Gastroesophageal sphincter (tissue), 4 donors: ENCODE measurements at places on chromosomes 3 and 15.

GRCh38 chr15:82532383-82532990, 7.8 kb downstream of the RPS17 start:
- no peak for ATAC-seq

DNA sequence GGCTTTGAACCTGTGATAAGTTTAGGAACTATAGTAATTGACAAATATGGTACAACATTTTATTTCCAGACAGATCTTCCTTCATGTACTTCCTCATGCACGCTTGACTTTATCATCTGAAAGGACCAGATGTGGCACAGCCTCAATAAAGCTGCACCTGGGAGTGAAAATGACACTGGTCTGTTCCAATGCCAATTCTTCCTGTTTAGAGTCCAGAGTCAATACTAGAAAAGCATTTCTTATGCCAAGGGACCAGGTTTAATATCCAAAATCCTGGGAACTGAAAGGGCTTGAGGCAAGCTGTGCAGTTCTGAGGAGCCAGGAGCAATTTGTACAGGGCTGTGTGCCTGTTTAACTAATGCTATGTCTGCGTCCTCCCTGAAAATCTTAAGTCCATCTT, 15.3 kb downstream of the DPH6 start:
- no peak for ATAC-seq

DNA sequence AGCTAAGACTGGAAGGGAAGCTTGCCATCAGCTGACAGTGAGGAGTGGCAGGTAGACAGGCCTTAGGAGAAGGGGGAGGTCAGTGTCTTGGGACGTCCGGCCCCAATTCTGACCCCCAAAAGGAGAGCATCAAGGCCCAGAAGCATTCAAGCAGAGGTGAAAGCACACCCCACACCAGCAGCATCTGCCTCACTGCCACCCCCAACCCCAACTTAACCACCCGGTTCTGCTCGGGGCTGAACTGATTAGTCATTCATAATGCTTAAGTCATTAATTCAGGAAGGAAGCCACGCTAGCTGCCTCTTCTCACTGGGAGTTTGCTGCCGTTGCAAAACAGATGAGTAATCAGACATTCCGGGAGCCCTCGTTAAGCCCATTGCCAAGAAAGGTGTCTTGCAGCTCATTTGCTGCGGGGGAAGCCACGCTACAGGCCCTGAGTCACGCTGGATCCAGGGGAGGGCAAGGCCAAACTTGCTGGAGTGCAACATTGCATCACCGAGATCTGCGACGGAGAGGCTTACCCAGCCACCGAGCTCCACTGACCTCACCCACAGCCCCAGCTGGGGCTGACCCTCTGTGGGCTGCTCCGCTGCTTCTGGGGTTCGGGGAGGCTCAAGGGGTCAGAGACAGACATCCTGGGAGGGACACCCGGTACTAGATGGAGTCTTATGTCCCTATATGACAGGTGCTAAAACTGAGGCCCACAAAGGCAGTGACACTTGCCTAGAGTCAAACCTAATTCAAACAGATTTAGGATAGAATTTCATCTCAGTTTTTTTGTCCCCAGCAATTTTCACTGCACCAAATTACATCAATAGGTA, 46.4 kb upstream of the HES1 start:
- ATAC-seq: peak; percentile 96

GRCh38 chr15:62250186-62250585, 85.1 kb upstream of the C2CD4B start:
- ATAC-seq: no peak

GRCh38 chr15:40279437-40280141, 3.3 kb downstream of the ANKRD63 start:
- ATAC-seq: peak; percentile 56

DNA sequence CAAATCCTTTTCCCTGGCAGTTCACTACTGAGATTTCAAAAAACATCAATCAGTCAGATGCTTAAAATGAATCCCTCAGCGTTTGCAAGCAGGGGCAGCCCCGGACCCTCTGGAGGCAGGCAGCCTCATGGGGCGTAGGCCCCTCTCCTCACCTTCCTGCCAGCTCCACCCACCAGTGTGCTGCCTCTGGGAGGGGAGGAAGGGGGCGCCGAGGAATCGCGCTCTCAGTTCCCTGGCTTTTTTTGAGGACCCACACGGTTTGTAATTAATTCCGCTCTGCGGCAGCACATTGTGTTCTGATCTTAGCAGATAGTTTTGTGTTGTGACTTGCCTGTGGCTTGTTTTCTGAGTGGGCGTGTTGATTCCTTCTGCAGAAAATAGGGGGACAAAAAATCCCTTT, 159.9 kb downstream of the KLF13 start:
- ATAC-seq: no peak

GRCh38 chr3:81760215-81760614, 1.2 kb downstream of the GBE1 start:
- ATAC-seq: no peak

DNA sequence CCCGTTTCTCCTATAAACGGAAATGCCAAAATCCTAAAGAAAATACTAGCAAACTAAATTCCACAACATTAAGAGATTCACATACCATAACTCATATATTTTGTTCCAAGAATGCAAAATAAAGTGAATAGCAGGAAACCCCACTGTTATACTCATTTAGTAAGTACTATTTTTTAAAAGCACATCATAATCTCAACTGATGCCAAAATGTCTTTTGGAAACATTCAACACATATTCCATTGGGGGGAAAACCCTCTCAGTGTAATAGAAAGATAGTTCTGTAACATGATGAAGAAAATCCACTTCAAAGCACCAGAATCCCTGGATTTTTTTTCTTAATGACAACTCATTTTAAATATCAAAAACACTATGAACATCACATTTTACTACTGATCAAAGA, 93.0 kb upstream of the EIF1B start:
- ATAC-seq: no peak

DNA sequence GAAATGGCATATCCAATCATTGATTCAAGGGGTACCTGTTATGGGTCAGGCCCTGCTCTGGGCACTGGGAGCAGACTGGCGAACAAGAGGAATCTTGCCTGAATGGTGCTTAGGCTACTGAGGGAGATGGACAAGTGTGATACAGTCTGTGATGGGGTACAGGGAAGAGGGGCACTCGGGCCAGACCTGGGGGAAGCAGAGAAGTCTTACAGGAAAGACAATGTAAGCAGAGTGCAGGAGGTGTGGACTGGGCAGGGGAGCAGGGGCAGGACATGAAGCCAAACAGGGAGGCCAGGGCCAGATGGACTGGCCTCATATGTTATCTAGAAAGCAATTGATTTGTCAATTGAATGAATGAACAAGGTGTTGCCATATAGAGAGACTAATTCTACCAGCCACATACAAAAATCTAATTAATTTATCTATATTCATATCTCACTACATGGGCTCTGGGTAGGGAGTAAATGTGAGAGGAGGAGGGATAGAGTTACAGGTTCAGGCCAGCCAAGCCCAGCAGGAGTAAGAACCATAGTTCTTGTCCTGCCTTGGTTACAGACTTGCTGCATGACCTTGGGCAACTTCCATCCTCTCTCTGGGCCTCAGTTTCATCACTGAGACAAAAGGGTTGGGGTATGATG, 3.6 kb upstream of the IGDCC4 start:
- no peak for ATAC-seq

DNA sequence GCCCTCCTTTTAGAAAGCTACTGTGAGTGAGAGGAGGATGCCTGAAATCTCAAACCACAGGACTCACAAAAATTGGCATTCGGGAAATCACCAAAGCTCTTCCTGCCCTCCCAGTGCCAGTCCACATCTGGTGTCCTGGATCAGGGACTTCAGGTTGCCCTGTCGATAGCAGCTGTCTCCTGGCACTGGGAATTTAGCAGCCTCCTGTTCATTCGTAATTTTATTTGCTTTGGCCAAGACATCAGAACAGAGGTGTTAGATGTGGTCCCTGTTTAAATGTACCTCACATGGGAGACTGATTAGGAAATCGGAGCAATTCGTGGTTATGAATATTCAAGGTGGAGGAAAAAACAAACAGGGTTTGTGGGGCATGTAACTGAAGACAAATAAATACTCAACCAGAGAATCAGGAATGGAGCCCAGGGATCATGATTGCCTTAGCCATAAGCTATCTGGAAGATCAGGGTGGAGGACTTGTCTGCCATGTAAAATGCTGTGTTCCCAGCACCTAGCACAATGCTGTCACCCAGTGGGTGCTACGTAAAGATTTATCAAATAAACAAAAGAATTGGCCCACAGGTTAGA, 265.2 kb upstream of the PROK2 start:
- ATAC-seq: no peak

GRCh38 chr3:134143828-134144401, 106.7 kb downstream of the RYK start:
- ATAC-seq: no peak

DNA sequence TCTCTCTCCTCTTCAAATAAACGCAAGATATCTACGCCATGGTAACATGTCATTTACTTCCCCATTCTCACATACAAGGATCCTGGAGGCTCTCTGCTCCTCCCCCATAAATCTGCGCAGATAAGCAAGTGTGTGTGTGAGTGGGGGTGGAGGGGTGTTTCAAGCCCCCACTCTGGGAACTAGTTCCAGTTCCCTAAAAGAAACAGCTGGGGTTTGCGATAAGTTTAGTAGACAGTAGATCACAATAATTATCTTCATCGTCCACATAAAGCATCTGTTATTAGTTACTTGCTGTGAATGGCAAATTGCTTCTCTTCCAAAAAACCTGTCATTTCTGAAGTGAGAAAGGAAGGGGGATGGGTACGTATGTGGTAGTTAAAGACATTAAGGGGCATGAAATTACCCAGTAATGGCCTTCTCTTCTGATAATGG, 79.8 kb downstream of the RBPMS2 start:
- no peak for ATAC-seq

DNA sequence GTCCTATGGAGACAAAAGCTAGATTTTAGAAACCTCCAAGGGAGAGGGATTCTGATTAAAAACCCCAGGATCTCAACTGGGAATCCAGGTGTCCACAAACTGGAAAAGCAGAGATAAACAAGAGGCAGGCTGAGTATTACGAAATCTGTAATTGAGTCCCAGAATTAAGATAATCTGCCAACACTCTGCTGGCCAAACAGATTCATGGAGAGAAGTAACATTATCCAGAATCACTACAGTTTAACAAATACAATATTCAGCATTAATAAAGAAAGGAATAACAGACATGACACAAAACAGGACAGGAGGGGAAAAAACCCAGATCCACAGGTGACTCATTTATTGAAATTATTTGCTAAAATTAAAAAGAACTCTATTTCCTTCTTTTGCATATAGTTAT, 227.2 kb upstream of the NANOGP8 start:
- no peak for ATAC-seq

GRCh38 chr3:89182056-89182455, 74.6 kb downstream of the EPHA3 start:
- ATAC-seq: no peak

DNA sequence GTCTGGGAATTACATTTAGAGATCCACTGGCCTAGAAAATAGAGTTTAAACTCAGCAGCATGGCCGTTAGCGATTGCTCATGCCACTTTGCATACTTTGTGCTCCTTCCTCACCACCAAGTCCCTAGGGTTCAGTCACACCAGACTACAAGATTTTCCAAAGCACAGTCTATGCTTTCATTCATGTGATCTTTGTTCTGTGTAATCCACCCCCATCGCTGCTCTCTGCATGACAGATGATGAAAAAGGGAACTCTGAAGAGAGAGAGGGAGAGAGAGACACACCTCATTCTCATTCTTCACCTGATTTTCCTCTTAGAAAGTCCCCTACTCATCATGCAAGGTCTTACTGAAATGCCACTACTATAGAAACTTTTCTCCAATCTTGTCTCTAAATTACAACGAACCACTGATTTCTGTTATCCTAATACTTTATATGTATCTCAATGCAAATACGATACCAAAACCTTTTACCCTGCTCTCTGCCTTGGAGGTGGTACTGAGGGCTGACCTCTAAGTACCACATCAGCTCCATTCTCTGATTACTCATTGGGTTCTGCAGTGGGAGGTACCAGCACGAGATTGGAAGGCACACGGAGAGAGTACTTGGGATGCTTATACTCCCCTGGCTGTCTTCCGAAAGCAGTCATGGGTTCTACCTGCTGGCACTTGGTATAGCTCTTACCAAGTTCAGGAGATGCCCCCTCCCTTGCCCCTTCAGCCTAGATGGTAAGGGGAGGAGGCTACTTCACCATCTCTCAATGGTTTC, 1.1 kb upstream of the PARP15 start:
- ATAC-seq: no peak

DNA sequence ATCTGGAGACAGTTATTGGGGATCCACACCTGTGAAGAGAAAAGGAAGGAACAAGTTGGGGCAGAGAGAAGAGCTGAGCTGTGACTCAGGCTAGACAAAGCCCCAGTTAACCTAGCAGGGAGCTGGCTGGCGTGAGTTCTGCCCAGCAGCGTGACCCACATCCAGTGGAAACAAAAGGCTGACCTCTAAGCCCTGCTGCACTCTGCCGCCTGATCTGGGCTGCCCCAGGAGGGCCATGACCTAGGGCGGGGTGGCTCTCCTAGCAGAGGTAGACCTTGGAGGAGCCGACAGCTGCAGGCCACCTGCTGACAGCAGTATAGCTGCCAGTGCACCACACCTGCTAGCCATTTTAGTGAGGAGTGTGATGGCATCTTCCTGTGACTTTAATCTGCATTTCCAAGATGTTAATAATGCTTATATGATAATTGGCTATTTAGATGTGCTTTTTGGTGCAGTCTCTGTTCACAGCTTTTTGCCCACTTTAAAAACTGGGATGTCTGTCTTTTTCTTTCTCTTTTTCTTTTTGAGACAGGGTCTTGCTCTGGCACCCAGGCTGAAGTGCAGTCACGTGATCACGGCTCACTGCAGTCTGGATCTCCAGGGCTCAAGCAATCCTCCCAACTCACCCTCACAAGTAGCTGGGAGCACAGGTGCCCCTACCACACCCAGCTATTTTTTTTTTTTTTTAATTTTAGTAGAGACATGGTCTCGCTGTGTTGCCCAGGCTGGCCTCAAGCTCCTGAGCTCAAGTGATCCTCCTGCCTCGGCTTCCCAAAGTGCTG, 78.1 kb downstream of the LSM3 start:
- ATAC-seq: no peak

DNA sequence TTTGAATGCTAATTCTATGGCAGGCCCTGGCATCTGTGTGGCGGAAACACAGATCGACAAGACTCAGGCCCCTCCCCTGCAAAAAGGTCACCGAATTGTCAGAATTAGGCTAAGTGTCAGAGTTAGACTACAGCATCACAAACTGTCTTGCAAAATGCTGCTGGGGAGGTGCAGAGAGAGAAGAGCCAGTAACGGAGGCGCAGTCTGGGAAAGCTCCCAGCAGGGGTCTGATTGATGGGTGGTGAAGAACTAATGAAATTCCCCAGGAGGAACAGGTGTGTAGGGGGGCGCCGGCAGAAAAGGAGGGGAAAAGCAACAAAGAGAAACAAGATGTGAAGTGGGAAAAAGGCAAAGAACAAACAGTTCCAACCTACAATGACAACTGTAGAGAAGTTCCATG, 72.7 kb upstream of the TAMM41 start:
- ATAC-seq: no peak

GRCh38 chr3:150451329-150452048, 43.4 kb downstream of the TSC22D2 start:
- ATAC-seq: no peak

DNA sequence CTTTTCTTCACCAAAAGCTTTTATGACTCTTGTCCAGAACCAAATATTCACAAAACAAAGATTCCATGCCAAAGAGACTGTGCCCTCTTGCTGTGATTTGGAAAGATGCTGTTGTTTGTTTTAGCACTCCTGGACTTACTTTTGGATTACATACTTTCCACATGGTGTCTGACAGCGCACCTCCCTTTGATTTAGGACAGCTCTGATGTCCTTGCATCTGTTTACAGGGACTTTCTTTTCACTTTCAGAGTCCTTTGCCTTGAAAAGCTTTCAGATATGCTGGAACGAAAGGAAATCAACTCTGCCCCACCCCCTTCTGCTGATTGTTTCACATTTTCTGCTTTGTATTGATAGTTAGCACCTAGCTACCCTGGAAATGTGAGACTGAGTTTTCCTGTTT, 133.0 kb upstream of the NR2E3 start:
- no peak for ATAC-seq
